ELR (cell line): ENCODE measurements at places on chromosomes 2 and 18.

DNA sequence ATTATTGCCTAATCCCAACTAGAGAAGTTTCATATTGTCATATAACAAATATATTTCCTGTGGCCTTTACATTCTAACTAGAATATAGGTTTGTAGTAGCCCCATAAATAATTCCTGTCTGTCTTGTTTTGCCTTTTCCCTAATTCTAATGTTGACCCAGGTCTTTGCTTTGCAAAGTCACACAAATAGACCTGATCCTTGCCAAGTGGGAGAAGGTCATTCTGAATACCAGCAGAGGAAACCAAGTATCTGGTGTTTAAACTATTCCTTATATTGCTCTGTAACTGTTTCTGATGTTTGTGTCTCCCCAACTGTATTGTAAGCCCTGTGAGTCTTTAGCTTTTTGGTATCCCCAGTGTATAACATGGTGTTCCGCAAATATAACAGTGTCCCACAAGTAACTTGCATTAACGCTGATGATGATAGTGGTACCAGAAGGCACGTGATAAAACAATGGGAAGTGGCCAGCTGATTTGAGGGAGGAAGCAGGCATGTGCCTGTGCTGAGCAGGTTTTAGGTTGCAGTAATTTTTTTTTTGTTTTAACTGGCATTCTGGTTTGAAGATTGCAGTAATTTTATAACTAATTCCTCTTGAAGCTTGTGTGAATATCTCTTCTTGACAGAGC lies 11.1 kb downstream of the HADHB start:
- DNase-seq: no peak

DNA sequence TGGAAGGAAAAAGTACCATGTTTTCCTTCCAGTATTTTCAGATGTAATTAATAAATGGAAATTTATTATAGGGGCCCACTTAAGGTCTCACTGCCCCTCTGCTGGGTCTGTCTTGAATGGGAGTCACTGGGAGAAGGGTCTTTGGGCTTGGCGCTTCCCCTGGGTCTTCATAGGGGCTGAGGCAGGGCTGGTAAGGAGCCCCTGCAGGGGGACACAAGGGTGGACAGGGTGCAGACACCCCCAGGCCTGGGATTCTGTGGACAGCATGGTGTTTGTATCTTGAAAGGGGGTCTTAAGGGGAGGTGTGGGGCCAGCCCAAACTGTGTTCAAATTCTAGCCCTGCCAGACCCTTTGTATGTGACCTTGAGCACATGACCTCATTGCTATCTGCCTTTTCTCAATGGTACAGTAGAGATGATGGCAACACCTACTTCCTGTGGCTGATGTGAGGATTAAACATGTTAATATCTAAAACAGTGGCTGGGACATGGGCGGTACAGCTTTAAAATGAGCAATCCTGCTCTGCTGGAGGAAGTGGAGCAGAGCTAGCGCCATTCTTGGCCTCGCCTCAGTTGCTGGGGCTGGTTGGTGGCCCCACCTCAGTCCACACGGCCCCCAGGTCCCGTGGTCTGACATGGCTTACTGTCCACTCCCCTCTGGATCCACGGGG lies 71.6 kb downstream of the GNAL start:
- no peak for DNase-seq

DNA sequence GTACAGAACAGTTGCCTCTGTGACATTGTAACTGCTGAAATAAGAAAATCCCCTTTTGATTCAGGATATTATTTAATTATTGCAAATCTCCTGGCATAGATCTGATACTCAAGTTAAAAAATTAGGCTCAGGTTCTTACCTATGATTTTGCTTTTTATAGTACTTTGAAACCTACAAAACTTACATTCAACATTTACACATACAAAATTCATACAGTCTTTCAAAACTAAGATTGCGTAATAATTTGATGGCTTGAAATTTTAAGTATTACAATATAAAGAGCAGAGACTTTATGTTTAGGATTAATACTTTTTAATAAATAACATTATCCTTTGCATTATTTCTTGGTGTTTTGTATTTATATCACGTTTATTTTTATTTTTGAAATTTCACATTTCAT lies 291.1 kb downstream of the CCDC102B start:
- no peak for DNase-seq

GRCh38 chr2:12686708-12687283 lies 29.9 kb upstream of the TRIB2 start:
- DNase-seq: peak; percentile 15

- no peak for DNase-seq
Measured at GRCh38 chr2:12731701-12732280, 15.1 kb downstream of the TRIB2 start.

GRCh38 chr18:48339692-48340091 lies 69.5 kb downstream of the ZBTB7C start:
- no peak for DNase-seq

DNA sequence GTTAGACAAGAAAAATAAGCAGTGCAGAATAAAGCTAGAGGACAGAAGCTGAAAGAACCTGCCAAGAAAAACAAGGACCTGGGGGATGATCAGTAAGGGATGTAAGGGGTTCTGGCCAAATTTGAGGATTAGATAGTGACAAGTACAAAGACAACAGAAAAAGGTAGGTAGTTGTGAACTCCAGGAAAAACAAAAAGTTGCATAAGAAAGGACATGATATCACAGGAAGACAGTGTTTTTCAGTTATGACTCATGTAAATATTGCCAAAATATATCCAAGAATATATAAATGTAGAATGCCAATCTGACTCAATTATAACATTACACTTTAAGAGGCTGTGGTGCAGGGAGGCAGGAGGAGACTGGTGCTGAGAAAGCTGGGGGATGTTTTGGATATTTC lies 209.8 kb upstream of the SH3BP4 start:
- peak; percentile 35 for DNase-seq

DNA sequence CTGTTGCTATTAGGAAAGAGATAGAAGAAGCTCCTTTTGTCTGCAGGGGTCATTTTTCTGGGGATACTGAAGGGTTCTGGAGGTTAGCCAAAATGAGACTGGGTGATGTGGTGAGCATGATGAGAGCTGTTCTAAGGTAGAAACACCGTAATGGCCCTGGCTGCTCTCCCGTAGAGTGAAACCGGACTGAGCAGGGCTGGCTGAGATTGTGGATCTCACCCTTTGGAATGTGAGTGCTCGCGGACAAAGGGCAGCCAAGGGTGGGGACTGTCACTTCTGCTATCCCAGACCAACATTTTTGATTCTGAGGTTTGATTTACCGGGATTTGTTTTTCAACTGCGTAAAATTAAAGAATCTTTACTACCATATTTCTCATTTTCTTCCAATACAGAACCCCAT lies 36.2 kb downstream of the TNFRSF11A start:
- DNase-seq: no peak
